ENCODE measurements at places on chromosomes 13 and 19. TPM values are rescaled to one million over a fixed set of nuclear protein-coding genes. Genes with fewer than 3 reads are reported as not detected.

DNA sequence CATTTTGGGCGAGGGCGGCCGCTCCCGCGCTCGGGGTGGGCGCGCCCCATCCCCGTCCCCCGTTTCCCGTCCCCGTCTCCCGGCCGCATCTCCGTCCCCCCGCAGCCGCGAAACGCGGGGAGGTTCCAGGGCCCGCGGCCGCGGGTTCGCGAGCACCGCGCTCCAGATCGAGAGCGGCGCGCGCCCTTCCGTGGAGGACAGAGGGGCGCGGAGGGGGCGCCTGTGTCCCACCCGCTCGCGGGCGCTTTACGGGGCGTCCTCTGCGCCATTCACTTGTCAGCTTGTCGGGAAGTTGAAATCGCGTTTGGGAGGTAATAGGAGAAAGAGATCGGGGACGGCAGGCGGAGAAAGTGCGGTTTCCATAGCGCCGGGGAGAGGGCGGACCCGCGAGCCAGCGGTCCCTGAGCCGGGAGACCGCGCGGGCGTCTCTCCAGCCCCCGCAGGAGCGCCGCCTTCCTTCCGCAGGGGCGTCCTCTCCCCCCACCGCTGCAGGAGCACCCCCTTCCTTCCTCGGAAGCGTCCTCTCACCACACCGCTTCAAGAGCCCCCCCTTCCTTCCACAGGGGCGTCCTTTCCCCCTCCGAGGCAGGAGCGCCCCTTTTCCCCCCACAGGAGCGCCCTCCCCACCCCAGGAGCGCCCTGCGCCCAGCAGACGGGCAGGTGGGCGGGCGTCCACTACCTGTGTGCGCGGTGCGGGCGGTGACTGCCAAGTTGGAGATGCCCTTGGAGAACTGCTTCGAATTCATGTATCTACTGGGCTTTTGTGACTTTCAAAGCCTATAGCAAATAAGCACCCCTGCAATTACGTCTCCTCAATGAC lies 962 bp upstream of the IRS2 start:
- ATAC-seq = no peak

DNA sequence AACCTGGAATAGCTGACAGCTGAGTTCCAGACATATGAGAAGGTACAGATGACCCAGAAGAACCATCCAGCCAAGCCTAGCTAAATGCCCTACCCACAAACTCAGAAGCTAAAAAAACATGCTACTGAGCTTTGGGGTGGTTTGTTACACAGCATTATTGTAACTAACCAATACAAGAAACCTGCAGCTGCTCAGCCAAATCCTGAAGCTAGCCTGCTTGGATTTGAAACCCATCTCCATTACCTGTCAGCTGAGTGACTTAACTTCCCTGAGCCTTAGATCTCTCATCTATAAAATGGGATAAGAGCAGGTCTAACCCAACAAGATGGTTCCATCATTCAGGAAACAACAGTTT lies 25.0 kb downstream of the TEX101 start:
- no peak for ATAC-seq

GRCh38 chr19:55452749-55453346 lies 8.6 kb downstream of the ISOC2 start:
- peak; percentile 65 for ATAC-seq

DNA sequence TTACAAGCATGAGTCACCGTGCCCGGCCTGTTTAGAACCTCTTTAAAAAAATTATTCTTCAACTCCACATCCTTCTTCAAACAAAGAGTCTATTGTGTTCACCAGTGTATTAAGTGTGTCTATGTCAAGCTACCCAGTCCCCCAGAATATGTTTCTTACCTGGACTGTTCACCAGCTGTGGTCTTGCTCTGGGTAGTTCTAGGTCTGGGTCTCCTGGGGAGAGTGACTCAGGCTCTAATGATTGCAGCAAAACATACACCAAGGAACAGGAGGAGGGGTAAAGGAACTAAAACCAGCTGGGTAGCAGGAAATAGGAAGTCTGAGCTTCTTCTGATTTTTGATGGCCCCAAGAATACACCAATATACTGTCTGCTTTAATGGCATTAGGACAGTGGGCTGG lies at the start of gene FPR1:
FPR1 (minus strand) TSS at position 224 of the 400 bp plus-strand sequence. CDS start 4,884 bp downstream, outside the sequence.
- no peak for ATAC-seq

The NALCN gene
- not detected for total RNA-seq

DNA sequence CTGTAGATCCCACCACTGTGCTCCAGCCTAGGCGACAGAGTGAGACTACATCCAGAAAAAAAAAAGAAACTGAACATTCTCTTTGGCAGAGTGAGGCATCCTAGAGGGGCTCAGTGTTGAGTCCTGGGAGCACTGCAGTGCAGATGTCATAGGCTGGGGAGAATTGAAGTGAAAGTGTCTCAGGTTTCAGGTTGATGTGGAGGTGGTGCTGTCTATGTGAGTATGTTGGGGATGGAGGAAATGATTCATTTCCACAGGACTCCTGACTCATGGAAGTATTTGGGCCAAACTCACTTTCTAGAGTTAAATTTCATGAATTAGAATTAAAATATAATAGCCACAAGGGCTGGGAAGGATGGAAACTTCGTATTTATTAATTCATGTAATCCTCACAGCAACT lies 134.4 kb upstream of the TSC22D1 start:
- ATAC-seq = peak; percentile 99

The LILRA1 gene
- total RNA-seq = not detected

DNA sequence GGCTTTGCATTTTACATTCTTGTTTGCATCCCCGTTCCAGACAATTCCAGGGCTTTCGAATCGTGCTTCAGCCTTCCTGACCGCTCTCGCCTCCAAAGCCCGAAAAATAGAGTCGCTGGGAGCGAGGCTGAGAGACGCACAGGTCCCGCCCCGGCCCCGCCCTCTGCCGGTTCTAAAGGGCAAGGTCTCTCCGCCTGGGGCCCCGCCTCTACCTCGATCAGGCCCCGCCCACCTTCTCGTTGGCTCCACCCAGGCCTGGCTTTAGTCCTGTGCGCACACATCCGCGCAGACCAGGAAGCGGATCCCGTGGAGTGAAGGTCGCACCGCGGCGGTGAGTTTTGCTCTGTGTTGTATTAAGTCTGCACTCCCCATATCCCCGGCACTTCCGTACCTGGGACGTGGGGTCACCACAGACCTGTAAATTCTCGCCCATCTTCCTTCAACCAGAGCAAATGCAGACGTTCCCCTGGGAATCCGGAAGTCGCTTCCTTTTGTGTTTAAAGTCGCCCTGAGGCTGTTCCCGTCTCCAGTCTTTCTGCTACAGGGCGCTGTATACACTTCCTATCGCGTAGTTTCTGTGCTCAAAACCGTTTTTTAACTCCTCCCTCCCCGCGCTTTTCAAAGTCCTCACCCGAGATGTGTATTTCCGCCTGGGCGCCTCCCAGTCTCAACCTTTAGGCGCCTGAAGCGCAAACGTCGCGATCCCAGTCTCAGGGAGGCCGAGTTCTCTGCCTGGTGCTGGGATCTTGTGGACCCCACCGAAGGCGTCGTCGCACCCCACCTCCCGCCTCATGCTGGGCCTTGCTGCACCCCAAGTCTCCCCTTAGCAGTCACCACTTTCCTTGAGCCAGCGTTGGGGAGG lies at the start of gene ZNF701:
ZNF701 (plus strand) TSS at position 288 of the 862 bp plus-strand sequence. CDS start 3,861 bp downstream, outside the sequence.
- ATAC-seq = peak; percentile 99

The ZNF57 gene
- 6.1 TPM for total RNA-seq

DNA sequence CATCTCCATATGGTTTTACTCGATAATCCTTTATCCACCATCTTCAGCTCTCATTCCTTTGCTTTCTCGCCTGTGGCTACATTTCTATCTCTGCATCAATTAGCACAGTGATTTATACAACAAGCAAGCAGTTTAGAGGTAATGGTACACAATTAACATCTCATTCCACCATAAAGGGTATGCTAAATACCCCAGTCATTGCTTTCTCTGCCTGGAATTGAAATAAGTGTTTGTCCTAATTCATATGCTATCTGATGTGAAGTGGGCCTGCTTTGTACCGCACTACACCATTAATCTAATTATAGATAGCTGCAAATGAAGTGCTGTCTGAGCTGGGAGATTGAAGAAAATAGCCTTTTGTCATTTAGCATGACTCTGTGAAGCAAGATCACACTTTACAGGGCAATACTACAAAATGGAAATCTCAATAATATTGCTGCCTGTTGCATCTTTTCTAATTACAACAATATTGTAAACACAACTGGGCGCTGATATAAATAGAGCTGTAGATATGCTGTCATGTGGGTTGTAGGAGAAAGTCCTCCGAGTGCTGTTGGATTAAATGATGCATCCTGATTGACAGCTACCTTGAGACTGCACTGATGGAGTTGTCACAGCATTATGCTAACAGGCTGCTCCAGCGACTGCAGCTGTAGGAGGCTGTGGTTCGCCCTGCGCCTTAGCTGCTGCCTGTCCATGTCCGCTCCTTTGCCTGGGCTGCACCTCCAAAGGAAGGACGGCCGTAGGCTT lies 78.2 kb downstream of the GGACT start:
- no peak for ATAC-seq

DNA sequence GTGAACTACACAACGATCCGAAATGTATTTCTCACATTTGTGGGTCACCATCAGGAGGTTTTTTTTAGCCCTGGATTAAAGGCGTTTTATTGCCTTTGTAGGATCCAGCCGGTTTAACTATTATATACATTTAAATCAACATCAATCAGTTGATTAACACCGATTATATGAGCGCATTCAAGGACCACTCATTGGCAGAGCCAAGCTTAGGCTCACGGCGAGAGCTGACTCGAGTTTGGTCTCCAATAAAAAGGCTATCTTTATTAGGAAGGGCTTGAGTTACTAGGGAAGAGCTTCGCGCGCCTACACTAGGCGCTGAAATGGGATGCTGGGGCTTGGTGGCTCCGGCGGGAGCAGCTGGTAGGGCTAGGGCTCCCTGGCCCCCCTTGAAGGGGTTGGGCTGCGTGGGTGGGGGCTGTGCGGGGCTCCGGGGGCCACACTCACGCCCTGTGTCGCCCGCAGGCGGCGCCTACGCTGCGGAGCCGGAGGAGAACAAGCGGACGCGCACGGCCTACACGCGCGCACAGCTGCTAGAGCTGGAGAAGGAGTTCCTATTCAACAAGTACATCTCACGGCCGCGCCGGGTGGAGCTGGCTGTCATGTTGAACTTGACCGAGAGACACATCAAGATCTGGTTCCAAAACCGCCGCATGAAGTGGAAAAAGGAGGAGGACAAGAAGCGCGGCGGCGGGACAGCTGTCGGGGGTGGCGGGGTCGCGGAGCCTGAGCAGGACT lies 4.2 kb downstream of the PDX1 start:
- ATAC-seq = no peak

- peak; percentile 68 for ATAC-seq
Measured at GRCh38 chr19:46786236-46787039, 2.0 kb downstream of the SLC1A5 start.

The PROSER1 gene
- 72.3 TPM for total RNA-seq
